ENCODE measurements at places on chromosomes 4 and X. TPM values are rescaled to one million over a fixed set of nuclear protein-coding genes. Genes with fewer than 3 reads are reported as not detected.

GRIA3 gene
- under 0.01 TPM for total RNA-seq

TMEM128 gene
- 27.0 TPM for total RNA-seq

OCIAD2 gene
- 2.2 TPM for total RNA-seq

NRK gene
- under 0.01 TPM for total RNA-seq

SRPX gene
- total RNA-seq = 226 TPM

JAKMIP1 gene
- total RNA-seq = not detected

PAGE2 gene
- not detected for total RNA-seq

TCEAL6 gene
- not detected for total RNA-seq

SPANXD gene
- not detected for total RNA-seq

S100P gene
- total RNA-seq = not detected

DRP2 gene
- total RNA-seq = under 0.01 TPM

SMIM10 gene
- 2.4 TPM for total RNA-seq

NAP1L5 gene
- total RNA-seq = 10.5 TPM

ARSD gene
- total RNA-seq = 5.7 TPM

JADE3 gene
- total RNA-seq = 6.3 TPM

SYTL5 gene
- total RNA-seq = 1.7 TPM

CT45A2 gene
- not detected for total RNA-seq

TET2 gene
- total RNA-seq = 12.4 TPM

PRSS12 gene
- 3.7 TPM for total RNA-seq

All from melanocyte of skin (primary cell).